Activated naive CD8-positive, alpha-beta T cell treated with anti-CD3 and anti-CD28 coated beads for 36 hours (primary cell): ENCODE measurements at places on chromosomes 3 and 15.
A peak's percentile ranks its signal among the peaks of the same experiment; 100 is the strongest.

- no peak for DNase-seq
Measured at GRCh38 chr15:57445872-57446271, 69.6 kb downstream of the CGNL1 start.

DNA sequence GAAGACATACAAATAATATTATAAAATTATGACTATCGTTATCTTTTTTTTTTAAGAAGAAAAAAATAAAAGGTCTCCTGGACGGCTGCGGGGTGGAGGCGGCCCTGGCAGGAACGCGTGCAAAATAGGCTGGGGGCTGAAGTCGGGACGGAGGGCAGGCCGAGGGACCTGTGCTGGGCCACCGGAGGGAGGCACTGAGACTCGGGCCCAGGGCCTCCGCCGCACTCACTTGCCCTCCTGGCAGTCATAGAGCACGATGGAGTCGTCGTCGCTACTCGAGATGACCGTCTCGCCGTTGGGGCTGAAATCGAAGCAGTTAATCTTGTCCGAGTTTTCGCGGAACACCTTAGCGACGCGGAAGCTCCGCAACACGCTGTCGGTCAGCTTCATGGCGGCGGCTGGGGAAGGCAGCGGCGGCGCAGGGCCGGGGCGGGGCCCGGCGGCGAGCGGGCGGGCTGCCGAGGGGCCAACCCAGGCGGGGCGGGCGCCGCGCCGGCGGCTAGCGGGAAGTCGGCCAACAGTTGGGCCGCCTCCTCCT, 408 bp downstream of the WDR82 start:
- no peak for DNase-seq

DNA sequence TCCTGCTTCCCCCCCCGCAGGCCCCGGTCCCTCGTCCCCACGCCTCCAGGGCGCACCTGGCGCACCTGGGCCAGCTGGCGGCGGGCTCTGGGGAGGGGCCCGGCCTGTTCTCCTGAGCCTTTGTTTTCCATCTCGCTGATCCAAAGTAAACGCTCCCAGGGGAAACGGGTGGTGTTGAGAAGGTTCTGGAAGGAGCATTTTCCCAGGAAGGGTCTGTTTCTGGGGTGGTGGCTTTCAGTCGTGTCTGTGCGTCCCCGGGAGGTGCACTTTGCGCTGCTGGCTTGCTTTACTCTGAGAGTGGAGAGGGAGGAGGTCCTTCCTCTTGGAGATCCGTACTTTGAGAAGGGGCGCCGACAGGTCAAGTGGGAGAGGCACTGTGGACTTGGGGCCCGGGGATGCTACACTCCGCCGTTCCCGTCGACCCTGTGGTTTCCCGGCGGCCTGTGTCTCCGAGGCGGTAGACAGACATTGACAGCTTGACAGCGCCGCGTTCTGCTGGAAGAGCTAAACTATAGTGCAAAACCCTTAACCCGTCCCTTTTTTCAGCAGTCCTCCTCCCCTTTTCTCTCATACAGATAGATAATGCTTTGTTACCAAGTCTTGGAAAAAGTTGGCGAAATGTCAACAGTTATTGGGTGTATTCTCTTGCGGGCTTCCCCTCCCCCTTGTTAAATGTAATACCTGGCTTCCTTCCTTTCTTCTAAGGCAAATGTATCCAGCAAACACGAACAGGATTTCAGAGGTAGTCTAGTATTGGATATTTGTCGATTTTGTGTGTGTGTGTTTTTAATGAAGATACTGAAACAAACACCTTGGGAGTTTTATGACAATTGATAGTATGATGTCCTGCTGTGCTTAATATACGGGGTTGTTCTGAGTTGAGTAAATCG, 6.5 kb downstream of the TPM1 start:
- DNase-seq, result peak; percentile 22

DNA sequence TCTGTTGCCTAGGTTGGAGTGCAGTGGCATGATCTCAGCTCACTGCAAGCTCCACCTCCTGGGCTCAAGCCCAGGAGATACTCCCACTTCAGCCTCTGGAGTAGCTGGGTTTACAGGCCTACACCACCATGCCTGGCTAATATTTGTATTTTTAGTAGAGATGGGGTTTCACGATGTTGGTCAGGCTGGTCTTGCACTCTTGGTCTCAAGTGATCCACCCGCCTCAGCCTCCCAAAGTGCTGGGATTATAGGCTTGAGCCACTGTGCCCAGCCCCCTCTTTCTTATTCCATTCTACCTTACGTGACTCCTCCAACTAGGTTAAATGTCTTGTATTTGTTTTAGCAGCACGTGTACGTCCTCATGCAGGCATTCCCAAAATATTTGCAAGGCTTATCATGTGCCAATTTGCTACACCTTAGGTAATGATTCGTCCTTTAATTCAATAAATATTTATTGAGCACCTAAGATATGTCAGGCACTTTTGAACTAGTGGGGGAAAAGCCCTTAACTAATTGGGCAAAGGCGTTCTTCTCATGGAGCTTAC, 14.9 kb upstream of the MAGI1 start:
- no peak for DNase-seq

GRCh38 chr15:67039384-67040075, 25.9 kb upstream of the SMAD3 start:
- no peak for DNase-seq

- no peak for DNase-seq
Measured at GRCh38 chr3:47251689-47252088, 30.9 kb downstream of the KIF9 start.

DNA sequence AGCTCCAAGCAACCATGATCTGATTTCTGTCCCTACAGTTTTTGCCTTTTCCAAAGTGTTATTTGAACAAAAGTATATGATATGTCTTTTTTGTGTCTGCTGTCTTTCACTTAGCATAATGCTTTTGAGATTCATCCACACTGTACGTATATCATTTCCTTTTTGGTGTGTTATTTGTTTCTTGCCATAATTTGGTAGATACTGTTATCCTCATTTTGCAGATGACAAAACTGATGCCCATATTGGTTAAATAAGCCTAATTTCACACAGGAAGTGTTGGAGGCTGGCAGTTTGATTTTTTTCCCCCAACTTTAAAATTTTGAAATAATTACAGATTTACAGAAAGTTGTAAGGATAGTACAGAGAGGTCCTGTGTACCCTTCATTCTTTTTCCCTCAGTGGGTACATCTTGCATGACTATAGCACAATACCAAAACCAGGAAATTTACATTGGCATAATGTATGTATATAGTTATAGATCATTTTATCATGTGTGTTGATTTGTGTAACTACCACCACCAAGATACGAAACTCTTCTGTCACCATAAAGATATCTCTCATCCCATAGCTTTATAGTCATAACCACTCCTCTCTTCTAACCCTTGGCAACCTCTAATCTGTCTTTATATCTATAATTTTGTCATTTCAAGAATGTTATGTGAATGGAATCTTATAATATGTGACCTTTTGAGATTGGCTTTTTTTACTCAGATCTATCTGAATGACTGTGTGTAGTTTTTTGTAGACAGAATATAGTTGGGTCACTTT, 55.6 kb downstream of the RASA2 start:
- no peak for DNase-seq

DNA sequence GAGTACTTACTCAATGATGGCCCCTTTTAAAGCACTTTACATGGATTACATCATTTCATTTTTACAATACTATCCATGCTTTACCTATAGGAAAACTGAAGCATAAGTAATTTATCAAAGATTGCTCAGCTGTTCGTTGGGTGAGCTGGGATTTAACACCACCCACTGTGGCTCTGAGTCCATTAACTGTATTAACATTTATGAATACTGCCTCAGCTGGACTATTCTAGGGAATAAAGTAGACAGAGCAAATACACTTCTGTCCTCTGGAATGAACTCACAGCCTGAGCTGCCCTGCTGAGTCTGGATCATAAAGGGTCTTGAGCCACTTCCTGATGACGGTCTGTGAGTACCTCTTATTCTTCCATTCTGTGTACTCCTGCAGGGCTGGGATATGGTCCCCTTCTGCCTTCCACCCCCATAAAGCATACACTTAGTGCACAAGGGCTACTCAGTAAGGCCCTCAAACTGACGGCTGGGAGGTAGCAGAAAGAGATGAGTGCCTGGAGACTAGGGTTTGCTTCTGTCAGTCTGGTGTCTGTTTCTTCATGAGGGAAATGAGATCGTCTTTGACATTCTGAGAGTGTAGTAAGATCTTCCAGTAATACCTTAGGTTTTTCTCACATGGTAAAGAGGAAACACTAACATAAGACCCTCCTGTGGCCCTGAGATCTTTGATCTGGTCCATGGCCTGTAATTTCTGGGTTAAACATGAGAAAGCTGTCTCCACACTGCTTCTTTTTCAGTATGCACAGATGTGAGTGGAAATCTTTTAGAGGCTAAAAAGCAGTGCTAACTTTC, 12.6 kb upstream of the ST6GAL1 start:
- no peak for DNase-seq

- DNase-seq, result no peak
Measured at GRCh38 chr3:156533205-156533604, 21.7 kb downstream of the SSR3 start.

- no peak for DNase-seq
Measured at GRCh38 chr3:165193366-165194254, 2.6 kb downstream of the SLITRK3 start.

GRCh38 chr3:50125541-50126286, 29.4 kb upstream of the SEMA3F start:
- no peak for DNase-seq

DNA sequence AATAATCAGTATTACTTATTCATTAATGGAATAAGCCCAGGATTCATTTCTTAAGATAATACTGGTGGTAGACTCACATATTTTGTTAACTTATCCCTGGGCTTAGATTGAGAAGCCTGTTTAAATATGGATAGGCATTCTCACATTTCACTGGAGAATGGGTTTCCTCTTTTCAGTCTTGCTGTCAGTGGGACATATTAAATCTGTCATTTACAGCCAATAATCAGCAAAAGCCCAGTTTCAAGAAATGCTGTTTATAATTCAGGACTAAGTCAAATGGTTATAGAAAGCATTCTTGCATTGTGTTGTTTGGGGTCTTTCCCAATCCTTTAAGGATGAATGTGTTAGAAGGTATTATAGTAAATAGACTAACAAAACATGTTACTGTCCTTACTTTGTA, 143.7 kb upstream of the NAALADL2 start:
- no peak for DNase-seq

DNA sequence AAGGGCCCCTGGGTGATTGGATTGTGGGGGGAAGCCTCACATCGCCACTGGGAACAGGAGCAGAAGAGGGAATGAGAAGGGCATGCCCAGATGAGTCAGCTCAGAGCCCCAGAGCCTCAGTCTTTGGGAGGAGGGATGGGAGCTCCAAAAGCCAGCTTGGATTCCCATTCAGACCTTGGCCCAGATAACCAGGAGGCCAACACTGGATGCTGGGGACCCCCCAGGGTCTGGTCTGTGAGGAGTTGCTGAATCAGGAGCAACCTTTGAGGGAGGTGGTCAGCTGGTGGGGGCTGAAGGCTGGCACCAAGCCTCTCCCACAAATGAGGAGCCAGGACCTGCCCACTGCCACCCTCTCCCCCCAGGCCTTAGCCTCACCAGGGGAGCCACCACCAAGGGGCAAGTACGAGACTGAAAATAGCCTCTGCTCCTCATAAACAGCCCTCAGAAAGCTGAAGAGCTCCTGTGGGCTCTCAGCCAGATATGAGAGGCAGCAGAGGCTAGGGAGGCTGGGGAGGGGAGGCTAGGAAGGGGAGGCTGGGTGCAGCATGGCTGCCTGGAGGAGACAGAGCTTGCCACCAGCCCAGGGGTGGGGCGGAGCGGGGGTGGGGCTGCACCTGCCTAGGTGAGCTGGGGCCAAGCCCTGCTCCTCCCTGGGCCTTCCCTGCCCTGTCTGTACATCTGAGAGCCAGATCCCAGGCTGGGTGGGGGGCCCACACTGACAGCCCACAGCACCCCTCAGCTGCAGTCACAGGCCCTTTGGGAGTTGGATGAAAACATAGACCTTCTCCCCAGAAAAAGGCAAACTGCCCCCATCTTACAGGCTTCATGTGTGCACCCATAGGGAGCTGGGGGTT, 99.8 kb downstream of the SEC22A start:
- no peak for DNase-seq

DNA sequence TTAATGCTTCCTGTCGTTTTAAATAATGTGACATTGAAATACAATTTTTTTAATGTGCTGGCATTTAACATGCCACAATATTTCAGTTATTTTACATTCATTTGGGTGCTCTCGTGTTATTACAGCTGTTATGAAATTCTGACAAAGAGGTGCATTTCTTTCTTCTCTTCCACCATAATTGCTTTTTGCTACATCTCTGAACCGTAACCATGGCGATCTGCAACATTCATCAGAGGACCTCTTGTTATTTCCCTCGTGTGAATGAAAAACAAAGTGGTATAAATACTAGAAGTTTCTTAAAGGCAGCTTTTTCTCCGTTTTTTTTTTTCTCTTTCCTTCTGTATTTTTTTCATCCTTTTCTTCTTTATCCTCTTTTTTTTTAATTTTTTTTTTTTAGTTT, 316.4 kb downstream of the MCTP2 start:
- no peak for DNase-seq

DNA sequence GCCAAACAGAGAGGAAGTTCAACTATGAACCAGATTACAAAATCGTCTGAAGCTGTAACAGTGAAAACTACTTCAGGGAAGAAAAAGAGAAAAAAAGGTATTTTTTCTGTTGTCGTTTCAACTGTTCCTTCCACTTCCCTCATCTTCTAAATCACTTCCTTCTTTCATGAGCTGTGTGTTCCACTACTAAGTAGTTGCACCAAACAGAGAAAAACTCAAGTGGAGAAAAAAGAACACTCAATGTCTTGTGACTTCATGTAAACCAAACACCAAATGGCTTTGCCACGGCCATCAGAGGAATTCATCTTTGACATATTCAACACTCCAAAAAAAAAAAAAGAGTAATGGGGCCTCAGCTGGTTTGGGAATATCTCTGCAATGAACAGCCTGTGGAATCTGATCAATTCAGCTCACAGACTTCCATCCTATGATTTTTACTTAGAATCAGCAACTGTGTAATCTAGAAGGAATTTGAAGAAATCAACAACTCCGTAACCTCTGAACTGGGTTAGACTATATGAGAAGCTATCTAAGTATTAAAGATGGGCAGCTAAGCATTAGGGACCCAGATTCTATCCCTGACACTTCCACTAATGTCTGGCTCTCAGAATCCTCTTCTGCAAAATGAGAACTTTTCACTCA, 47.5 kb upstream of the RNF7 start:
- no peak for DNase-seq

GRCh38 chr3:153273217-153273616, 111.2 kb downstream of the RAP2B start:
- no peak for DNase-seq

- no peak for DNase-seq
Measured at GRCh38 chr15:36363335-36363734, 216.1 kb upstream of the CDIN1 start.

GRCh38 chr3:122427857-122428471, 12.1 kb upstream of the WDR5B start:
- no peak for DNase-seq

- peak; percentile 36 for DNase-seq
Measured at GRCh38 chr3:31077021-31077601, 182.7 kb upstream of the GADL1 start.

GRCh38 chr3:126464494-126464893, 11.2 kb downstream of the ZXDC start:
- no peak for DNase-seq
